Renal pelvis (tissue), 12 donors: ENCODE measurements at places on chromosomes 16 and 17.

GRCh38 chr17:40402668-40403067, 15.0 kb downstream of the TOP2A start:
- no peak for DNase-seq

GRCh38 chr17:9256751-9257629, 235.7 kb downstream of the NTN1 start:
- DNase-seq: no peak

- no peak for DNase-seq
These were observed 121.2 kb downstream of the ASIC2 start for GRCh38 chr17:33171931-33172330.

GRCh38 chr17:17019891-17020456, 22.3 kb upstream of the MPRIP start:
- no peak for DNase-seq

GRCh38 chr16:78289844-78290277, 190.4 kb downstream of the WWOX start:
- no peak for DNase-seq

GRCh38 chr17:39679521-39680192, 8.2 kb downstream of the PGAP3 start:
- DNase-seq: no peak

DNA sequence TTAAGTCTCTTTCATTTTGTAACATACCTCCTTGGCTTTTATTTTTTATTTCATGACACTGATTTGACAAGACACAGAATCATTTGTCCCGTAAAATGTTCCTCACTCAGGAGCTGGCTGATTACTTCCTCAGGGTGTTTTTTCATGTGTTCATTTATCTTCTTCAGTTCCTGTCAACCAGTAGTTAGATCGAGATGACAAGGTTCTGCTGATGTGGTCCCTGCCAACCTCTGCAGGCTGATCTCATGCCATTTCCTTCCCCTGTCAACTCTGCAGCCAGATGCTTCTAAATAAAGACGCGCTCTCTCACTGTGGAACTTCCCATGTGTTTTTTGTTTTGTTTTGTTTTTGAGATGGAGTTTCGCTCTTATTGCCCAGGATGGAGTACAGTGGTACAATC, 8.1 kb upstream of the CXCL16 start:
- no peak for DNase-seq

DNA sequence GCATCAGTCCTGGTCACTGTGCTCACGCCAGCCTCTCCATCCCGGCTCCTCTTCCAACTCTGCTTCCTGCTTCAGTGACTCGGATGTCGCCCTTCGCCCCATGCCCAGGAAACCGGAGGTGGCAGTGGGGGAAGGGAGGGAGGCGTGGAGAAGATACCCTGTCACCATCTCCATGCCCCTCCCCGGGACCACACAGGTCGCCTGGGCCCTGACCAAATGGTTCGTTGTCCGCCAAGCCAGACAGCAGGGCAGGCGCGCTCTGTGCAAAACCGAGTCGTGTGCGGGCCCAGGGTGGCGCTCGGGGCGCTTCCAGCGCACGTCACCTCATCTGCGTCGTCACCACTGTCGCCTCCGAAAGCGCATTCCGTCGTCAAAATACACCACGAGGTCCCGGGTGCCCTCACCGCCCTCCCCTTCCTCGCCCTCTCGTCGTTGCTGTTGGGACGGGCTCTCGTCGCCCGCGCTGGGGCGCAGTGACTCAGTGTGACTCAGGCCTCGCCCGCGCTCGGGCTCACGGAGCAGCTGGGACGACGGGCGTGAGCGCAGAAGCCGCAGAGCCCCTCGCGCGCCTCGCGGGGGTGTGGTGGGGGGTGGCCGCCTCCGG, 39.2 kb downstream of the ZNF778 start:
- peak; percentile 76 for DNase-seq

DNA sequence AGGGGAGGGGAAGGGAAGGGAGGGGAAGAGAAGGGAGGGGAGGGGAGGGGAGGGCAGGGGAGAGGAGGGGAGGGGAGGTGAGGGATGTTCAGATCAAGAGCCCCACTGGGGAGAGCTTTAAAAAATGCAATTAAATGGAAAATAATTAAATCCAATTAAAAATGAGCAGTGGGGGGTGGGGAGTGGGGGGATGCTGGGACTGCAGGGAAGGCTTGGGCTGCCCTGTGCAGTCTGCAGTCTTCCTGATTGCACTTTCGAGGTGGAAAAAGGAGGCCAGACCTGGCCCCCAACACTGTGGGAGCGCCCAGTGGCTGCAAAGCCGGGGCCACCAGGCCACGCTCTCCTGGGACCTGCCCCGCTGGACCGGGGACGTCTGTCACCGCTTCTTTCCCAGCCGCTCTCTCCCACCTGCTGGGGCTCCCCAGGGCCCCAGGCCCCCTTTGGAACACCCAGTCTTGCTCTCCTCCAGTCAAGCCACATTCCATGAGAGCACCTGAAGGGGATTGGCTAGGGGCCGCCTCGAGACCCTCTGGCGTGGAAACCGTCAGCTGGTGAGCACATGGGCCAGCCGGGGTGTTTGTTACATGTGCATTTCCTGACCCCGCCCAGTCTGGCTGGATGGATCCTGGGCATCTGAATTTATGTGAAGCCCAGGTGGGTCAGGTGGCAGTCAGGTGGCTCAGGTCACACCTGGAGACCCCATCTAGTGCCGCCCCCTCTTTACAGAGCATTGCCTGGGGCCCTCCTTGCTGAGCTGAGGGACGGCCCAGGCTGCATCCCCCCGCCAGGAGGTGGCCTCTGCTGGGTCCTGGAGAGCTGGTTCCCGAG, 37.6 kb upstream of the CBFA2T3 start:
- DNase-seq: no peak

DNA sequence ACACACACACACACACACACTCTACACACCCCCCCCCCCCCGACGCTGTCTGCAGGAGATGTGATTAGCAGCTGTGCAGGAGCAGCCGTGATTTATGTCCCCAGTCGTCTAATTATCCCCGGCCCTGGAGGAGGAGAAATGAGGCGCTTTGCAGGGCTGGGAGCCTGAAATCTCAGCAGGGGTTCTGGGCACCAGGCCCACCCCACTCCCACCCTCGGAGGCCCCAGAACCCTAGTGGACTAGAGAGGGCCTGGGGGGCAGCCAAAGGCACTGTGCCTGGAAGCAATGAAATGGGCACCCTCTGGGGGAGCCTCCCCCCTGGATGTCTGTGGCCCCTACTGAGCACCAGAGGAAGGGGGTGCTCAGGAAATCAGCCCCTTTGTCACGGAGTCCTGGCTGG, 134.2 kb upstream of the CIBAR2 start:
- DNase-seq: peak; percentile 70

GRCh38 chr17:68509141-68510057, 2.8 kb upstream of the PRKAR1A start:
- DNase-seq: peak; percentile 51

- DNase-seq: peak; percentile 39
These were observed 4.8 kb downstream of the MLYCD start for GRCh38 chr16:83903751-83904150.

GRCh38 chr16:56384074-56384721, 41.1 kb downstream of the AMFR start:
- no peak for DNase-seq

- DNase-seq: no peak
These were observed 100.4 kb upstream of the FA2H start for GRCh38 chr16:74874912-74875546.

- DNase-seq: no peak
These were observed 399.4 kb upstream of the C16orf82 start for GRCh38 chr16:26667307-26667706.

- DNase-seq: no peak
These were observed 28.2 kb downstream of the ST3GAL2 start for GRCh38 chr16:70410734-70411133.

DNA sequence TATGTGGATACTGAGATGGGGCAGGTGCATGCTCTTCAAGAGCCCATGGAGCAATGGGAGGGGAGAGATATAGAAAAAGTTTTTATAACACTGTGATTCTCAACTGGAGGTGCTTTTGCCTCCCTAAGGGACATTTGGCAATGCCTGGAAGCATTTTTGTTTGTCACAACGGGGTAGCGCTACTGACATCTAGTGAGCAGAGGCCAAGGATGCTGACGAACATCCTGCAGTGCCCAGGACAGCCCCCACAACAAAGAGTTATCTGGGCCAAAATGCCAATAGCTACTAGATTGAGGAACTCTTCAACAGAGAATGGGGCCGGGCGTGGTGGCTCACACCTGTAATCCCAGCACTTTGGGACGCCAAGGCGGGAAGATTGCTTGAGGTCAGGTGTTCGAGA, 67.2 kb upstream of the CLEC3A start:
- DNase-seq: no peak

- DNase-seq: no peak
These were observed 384.1 kb upstream of the CCL2 start for GRCh38 chr17:33870936-33871335.

GRCh38 chr17:80826955-80827645, 164.5 kb upstream of the CHMP6 start:
- DNase-seq: no peak

GRCh38 chr17:82615084-82616020, 32.9 kb downstream of the WDR45B start:
- no peak for DNase-seq

DNA sequence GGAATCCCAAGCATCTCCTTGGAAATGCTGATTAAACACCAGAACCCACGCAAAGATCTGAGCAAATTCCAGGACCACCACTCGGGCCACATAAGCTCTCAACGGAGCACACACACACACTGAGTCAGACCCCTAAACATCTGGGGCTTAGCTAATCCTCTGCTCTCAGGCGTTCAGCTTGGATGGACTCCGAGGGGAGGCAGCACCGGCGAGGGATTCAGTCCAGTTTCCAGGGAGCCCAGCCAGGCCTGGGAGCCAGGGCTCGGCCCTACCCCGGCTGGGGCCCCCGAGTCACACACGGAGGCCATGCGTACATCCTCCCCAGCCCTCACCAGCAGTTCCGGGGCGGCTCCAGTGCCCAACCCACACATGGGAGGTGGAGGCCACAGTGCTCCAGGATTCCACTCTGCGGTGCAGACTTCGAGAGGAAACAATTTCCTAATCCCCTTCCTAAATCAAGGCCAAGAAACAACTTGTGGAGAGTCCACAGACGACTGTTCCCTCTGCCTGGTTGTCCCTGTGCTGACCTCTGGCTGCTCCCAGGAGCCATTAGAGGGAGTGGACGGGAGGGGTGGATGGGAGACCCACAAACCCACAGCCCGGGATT, 70.5 kb downstream of the GAS7 start:
- peak; percentile 66 for DNase-seq

DNA sequence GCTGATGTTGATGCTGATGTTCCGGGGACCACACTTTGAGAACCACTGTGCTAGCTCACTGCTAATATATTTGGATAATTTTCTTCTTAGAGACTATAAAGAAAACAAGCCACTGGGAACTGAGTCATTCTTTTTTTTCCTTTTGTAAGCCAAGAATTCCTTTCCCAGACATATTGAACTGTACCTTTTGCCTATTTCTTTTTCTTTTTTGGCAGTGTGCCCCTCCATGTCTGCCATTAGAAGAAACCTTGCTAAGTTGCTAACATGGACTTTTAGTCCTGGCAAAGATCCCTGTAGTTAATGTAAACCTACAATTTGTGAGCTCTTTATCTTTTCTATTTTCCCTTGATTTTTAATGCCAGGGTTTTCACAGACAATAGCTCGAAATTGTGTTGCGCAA, 17.3 kb upstream of the ERCC4 start:
- DNase-seq: peak; percentile 10

GRCh38 chr16:27428026-27428785, 26.2 kb downstream of the IL21R start:
- no peak for DNase-seq

DNA sequence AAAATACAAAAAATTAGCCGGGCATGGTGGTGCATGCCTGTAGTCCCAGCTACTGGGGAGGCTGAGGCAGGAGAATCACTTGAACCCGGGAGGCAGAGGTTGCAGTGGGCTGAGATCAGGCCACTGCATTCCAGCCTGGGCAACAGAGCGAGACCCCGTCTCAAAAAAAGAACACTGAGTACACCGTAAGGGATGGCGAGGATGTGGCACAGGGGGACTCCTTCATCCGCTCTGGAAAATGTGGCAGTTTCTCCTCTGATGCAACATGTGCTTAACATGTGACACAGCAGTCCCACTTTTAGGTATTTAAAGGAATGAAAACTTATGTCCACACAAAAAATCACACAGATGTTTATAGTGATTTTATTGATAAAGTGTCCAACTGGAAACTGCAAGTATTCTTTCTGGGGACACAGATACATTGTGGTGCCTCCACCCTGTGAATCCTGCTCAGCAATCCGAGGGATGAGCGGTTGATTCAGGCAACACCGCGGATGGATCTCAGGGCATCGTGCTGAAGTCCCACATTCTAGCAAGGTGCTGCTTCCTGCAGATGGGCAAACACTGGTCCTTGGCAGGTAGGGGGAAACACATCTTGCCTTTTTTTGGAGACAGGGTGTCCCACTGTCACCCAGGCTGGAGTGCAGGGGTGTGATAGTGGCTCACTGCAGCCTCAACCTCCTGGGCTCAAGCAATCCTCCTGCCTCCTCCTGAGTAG, 3.5 kb upstream of the C16orf95 start:
- DNase-seq: no peak

GRCh38 chr16:87897521-87898505, 28.5 kb upstream of the SLC7A5 start:
- no peak for DNase-seq

DNA sequence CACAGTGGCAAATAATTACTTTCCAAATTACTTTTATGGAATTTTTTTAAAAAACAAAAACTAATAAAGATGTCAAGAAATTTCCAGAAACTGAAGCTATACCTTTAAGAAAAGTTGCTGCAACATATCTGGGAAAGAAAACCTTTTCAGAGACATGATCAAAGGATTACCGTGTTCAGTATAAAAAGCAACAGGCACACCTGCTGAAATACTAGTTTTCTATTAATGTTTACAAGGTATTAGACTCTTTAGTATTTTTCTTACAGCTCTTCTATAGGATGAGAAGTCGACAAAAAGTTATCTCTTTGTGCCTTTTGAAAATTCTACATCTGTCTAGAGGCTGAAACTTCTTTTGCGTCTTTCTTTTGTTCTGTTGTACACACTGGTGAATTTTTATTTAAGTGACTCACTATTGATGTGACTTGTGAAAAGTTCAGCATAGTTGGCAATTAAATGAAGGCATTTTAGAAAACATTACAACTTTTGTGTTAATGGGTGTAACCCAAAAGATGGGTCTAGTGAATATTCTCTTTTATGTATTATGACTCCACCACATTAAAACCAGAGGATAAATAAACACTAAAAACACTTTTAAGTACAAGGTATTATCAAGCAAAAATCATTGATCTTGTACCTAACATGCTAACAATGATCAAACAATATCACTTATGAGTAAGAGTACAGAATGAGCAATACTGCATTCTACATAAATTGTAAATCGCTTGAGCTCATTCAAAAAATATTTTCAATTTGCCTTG, 23.8 kb downstream of the NACA2 start:
- no peak for DNase-seq

- no peak for DNase-seq
These were observed 16.0 kb downstream of the MMD start for GRCh38 chr17:55405600-55405999.

DNA sequence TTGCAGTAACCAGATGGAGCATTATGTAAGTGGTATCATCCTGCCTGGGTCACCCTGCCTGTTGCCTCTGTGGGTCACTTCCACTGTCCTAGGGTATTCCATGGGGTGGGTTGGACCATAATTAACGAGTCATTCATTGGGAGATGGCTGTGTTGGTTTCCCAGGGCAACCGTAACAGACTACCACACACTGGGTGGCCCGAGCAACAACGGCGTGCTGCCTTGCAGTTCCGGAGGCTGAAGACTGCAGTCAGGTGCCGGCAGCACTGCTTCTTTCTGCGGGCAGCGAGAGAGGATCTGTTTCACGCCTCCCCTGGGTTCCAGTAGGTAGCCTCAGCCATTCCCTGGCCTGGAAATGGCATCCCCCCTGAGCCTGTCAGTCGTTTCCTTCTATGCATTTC, 28.9 kb upstream of the CMIP start:
- DNase-seq: peak; percentile 23
